ENCODE measurements at places on chromosomes 2 and 18.

GRCh38 chr2:206001912-206002311, 84.1 kb downstream of the INO80D start:
- no peak for DNase-seq

GRCh38 chr2:124816007-124816406, 790.9 kb downstream of the CNTNAP5 start:
- DNase-seq: no peak

DNA sequence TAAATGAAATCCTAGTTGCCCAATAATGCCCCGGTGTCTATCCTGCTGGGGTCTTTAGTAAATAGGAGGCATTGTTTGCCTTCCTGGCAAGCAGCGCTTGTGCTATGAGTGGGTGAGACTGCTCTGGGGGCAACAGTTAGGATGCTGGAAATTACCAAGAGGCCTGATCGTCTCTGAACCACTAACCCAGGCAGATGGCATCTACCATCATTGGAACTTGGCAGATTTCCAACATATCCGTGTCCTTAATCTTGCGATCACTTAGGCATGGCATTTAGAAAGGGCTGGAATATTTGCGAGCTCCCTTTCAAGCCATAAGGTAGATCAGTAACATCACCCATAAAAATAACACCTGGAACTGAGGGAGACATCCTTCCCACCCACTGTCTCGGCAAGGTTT, 18.8 kb upstream of the SH3RF3 start:
- no peak for DNase-seq

DNA sequence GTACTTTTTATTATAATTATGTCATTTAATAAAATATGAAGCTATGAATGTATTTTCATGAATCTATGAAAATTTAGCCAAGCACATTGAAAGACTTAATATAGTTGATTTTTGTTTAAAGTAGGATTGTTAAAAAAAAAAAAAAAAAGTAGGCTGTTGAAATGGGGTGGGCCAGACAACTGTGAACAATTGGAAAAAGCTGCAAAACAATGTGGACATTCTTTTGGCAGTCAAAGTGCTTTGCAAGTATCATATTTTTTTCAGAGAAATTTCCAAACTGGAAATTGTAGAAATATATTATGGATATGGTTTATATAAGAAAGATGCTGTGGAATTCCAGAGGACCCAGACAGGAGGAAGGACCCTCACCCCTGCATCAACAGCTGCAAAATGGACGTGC, 82.1 kb downstream of the ETAA1 start:
- no peak for DNase-seq

GRCh38 chr2:72515696-72516095, 310.1 kb downstream of the EXOC6B start:
- no peak for DNase-seq

GRCh38 chr2:133682347-133682746, 114.1 kb upstream of the NCKAP5 start:
- no peak for DNase-seq

GRCh38 chr2:26245231-26245732, 543 bp downstream of the HADHB start:
- DNase-seq: no peak

- peak; percentile 33 for DNase-seq
These were observed 12.4 kb downstream of the NIF3L1 start for GRCh38 chr2:200901459-200902072.

GRCh38 chr2:224377751-224378700, 23.9 kb downstream of the FAM124B start:
- no peak for DNase-seq

- DNase-seq: peak; percentile 87
These were observed 122.4 kb downstream of the SETBP1 start for GRCh38 chr18:44803019-44803650.

GRCh38 chr2:38598200-38598990, 4.3 kb downstream of the HNRNPLL start:
- no peak for DNase-seq

GRCh38 chr2:136909777-136910176, 144.4 kb downstream of the THSD7B start:
- no peak for DNase-seq

- no peak for DNase-seq
These were observed 39.5 kb downstream of the CERS6 start for GRCh38 chr2:168495524-168495923.

DNA sequence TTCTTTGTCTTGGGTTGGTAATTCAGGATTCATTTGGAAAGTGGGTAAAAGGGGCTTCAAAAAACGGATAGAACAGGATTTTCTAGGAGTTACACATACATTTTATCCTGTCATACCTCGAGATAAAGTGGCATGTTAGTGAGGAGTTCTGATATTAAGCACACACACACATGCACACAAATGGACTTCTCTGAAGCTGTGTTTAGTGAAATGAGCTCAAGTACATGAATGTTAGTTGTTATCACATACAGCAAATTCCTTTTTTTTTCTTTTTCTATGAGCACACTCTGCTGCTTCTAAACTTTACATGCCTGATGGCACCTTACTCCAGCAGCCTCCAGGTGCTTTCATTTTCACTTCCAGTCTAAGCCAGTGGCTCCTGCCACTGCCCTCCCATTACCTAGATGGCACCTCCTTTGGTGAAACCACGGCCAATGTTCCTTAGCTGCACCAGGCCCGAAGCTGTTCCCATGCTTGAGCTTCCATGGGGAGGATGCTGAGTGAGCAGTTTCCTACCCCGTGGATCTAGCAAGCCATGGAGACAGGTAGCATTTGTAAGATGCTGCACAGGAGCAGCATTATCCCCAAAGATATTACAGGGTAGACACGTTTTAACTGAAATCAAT, 49.7 kb downstream of the STAT1 start:
- no peak for DNase-seq

DNA sequence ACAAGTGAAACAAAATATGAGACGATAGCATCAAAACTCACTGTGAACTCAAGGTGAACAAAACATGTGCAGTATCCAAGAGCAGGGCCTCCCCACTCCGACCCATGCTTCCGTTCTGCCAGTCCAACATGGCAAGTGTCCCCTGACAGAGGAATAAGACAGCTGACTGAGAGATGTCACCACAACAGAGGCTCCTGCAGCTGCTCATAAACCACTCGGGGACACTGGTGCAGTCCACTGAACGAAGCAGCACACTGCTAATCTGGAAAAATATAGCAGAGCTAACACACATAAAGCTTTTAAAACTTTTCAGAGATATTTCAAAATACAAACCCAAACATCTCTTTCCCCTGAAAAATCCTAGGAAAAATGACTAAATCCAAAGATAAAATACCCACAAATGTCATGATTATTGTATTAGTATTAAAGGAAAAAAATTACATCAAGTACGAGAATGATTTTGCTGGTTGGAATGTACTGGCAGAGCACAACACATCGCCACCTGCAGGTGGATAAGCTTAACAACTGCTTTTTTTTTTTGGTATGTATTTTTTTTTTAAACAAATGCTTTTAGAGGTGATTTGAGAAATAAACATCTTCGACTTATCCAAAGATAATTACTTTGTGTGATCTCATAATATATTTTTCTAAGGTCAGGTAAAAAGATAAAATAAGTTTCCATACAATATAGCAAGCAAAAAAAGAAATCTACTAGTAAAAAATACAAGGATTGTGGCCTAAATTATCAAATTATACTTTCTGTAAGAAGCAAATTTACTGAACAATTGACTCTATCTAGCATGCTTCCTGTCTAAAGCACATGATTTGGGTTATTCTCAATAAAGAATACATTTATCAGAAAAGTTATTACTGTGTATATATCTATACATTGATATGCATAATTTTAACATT, 18.6 kb downstream of the THADA start:
- DNase-seq: peak; percentile 54

DNA sequence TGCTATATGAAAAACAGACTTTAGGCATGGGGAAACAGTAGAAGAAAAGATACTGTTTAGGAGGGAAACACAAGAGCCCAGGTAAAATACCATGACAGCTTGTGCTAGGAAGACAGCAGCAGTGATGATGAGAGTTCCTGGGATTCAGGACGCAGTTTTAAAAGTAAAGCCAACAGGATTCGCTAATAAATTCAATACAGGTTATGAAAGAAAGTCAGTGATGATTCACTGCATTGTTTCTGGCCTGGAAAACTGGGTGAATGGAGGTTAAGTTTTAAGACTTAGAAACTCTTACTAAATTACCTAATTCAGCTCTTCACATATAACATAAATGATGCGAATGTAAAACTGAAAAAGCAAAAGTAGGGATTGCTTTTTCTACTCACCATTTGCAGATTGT, 27.9 kb upstream of the RNU4ATAC start:
- DNase-seq: no peak

DNA sequence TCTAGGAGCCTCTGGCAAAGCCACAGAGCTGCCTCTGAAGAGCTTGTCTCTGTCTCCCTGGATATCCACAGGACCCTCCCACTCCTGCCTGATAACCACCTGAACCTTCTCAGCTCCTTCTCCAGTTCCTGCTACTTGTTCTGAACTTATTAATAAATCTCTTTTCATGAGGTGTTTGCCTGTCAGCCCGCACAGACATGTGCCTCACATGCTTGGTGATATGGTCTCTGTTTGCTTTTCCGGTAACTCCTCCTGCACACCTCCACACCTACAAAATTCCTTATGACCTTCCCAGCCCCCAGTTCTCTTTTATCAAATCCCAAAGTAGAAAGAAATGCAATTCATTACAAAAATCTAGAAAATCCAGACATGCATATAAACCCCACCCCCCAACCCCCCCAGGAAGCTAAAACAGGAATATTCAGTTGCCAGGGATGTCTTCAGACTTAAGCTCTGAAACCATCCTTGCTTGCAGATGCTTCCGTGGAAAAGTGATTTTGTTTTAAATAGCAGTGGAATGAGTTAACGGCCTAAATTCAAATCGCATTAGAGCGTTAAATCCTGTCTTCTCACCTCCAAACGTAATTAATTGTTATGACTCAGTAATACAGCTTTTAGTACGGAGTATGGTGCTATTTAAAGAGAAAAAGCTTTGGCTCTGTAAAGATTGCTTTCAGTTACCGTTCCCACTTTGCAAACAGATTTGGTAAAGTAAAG, 2.1 kb upstream of the PID1 start:
- no peak for DNase-seq

GRCh38 chr2:121297217-121297830, 12.3 kb upstream of the TFCP2L1 start:
- no peak for DNase-seq

DNA sequence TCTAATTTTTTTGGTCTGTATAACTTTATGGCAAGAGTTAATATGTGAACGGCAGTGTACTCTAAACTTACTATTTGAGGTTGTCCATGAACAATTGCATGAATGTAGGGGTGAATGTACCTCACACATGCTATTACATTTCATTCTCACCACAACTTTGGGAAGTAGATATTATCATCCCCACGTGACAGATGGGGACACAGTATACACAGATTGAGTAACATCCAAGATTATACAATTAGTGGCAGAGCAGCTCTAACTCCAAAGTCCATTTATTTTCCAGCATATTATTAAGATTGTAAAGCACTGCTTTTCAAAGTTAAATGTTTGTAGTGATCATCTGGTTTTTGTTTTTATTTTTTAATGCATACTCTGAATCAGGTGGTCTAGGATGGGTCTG, 622.1 kb upstream of the ZEB2 start:
- no peak for DNase-seq

GRCh38 chr2:29240601-29241000, 125.4 kb downstream of the CLIP4 start:
- DNase-seq: no peak

DNA sequence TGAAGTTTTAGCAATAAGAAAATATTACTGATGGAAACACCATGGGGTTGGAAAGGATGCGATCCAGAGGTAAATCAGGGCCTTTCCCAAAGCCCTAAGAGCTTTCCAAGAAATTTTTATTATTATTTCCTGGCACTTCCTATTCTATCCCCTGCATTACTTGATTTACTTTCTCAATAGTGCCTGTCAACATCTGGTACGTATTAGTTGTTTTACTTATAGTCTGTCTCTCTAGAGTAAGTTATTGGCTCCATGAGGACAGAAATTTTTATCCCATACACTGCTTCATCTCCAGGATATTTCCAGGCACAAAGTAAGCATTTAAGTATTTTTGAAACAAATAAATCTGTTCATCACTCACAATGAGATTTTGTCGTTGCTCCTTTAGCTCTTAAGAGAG, 18.1 kb downstream of the PPP4R1 start:
- no peak for DNase-seq

GRCh38 chr2:164757934-164758695, 83.5 kb downstream of the COBLL1 start:
- DNase-seq: no peak

- no peak for DNase-seq
These were observed 3.0 kb upstream of the UGT1A9 start for GRCh38 chr2:233668605-233669260.

DNA sequence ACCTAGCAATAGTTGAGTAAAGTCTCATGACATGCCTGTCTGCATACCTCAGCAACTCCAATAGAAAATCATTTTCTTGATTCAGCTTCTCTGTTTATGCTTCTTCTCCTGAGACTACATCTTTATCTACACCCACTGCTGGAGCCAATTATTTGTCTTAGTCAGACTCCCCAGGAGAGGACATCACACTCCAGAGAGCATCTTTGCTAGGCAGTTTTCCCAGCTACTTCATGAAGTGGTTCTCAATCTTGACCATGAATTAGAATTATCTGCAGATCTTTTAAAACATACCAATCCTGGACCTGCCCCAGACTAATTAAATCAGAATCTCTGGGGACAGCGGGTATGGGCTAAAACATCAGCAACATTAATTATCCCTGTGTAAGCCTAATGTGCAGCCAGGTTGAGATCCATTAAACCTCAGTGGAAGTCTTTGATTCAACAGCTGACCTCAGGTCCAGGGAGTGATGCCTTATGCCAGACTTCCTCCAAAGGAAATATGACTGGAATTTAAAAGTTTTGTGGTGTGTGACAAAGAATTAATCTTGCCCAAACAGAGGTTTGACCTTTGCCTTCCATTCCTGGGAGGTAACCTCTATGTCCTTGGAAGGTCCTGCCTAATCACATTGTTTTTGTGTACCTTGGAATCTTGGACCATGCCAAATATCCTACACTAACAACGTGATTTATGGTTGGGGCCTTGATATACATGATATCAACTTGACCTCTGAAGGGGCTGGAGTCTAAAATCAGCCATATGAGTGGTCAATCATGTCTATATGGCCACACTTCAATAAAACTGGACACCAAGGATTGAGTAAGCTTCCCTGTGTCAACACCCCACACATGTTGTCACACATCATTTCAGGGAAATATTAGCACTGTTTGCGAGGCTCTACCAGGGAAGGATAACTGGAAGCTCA, 99.3 kb upstream of the DNAJC10 start:
- DNase-seq: no peak

GRCh38 chr2:148244593-148245292, 223.9 kb downstream of the MBD5 start:
- DNase-seq: no peak

- DNase-seq: no peak
These were observed 185.9 kb downstream of the ICOS start for GRCh38 chr2:204122425-204122824.

DNA sequence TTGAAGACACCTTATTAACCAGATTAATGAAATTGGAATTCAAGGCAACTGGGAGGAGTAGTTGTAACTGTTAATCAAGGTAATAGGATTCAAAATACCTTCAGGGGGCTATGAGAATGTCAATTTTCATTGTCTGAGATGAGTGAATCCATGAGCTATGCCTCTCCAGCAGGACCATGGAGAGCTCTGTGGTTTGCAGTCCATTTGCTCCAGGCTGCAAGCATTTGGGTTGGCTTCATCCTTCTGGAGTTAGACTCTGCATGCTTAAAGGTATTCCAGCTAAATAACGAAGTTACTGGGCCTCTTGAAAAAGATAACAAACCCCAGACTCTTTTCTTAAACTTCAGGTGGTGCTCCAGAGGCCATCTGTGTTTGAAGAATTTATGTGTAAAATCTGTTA, 207.1 kb upstream of the SLC8A1 start:
- no peak for DNase-seq

GRCh38 chr18:76466410-76466991, 28.5 kb downstream of the ZNF516 start:
- DNase-seq: peak; percentile 21

Data from uterus (tissue), 4 donors.